ENCODE measurements at places on chromosomes 7 and 10.

GRCh38 chr7:8149222-8149621 is 112.7 kb downstream of the ICA1 start:
- DNase-seq, result no peak

- peak; percentile 53 for DNase-seq
Measured at GRCh38 chr10:78231939-78232338, 198.3 kb downstream of the RPS24 start.

DNA sequence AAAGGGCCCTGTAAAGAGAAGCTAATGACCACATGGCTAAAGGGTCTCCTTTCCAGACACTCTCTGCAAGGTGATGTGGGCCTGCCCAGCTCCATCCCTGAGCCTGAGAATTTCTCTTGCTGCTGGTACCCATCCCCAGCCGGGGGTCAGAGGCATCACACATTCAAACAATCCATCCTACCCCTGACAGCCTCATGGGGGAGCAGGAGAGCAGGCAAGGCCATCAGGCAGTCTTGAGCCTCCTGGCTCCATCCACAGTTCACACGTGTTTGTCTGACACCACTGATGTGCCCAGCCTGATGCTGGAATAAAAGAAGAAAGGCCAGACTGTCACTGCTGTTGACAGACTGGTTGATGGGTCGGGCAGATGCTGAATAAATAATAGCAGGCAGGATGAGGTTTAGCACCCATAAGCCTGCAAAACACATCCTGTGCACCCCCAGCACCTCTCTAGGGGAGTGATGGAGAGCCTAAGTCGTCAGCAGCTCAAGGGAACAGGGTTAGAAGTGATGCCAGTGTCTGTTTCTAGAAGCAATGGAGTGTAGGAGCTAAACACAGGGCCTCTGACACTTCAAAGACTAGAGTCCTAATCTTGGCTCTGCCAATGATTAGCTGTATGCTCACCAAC is 43.5 kb downstream of the TLL2 start:
- DNase-seq, result peak; percentile 24

- no peak for DNase-seq
Measured at GRCh38 chr7:50214126-50214670, 90.3 kb upstream of the IKZF1 start.

DNA sequence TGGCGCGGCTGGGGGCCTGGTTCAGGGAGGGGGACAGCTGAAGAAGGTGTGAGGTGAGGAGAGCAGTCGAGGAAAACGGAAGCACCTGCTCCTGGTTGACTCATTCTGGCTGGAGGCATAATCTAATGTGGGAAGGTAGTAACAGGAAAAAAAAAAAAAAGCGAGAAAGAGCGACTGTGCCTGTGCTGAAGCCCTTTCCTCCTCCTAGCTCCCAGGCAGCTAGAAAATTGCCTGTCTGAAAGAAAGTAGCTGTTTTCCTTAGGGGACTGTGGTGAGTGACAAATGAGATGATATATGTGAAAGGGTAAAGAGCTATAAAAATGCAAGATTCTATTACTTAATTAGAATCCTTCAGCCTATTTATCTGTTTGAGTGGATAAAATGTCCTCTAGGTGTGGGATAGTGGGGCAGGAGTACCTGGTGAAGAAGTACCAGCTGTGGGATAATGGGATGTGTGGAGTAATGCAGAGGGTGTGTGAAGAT is 4.9 kb upstream of the MEST start:
- no peak for DNase-seq

DNA sequence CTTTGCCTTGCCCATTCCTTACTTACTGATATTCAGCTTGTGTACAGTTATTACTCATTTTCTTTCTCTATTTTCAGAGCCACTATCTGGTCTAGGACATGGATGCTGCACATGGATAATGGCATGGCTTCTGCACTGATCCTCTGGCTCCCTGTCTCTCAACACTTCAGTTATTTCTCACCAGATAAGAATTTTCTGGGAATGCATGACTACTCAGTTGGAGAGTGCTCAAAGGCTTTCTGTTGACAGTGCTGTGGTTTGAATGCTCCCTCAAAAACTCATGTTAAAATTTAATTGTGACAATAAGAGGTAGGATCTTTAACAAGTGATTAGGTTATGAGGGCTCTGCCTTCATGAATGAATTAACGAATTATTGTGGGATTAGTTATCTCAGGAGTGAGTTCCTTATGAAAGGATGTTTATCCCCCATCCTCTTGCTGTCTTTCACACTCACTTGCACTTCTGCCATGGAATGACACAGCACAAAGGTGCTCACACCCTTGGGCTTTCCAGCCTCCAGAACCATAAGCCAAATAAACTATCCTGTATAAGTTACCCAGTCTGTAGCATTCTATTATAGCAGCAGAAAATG is 16.1 kb upstream of the PIK3CG start:
- DNase-seq, result peak; percentile 71

- DNase-seq, result no peak
Measured at GRCh38 chr7:43112459-43112940, at the start of gene HECW1. Gene HECW1 (plus strand): TSS chr7:43112647. CDS start chr7:43243906, 131,259 bp downstream.

DNA sequence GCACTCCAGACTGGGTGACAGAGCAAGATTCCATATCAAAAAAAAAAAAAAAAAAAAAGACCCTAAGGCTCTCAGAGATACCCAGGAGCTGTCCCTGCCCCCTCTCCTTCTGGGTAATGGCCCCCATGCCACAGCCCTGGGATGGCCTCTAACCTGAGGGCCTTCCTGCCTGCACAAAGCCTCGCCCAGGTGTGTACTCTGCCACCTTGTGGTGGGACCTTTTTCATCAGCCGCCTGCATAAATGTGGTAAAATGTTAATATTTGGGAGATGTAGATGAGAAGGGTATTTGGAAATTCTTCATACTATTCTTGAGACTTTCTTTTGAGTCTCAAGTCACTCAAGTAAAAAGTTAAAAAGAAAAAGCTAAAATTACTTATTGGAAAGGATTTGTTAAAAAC is 46.3 kb upstream of the RNF216 start:
- peak; percentile 6 for DNase-seq

DNA sequence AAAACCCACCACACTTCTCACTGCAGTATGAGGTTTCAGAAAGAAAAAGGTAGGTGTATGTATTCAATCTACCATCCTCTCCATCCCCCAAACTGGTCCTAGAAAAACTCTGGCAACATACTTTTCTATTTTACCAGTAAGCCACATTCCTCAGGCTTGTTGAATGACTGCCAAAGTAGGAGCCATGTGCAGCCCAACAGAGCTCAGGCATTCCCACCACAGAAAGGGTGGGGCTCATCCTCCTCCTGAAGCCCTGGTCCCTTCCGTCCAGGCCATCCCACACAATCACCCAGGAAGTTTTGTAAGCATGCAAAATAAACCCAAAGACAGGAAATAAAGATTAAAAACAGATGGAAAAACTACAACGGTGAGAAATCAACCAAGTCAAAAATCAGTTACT is 57.2 kb downstream of the MAD1L1 start:
- DNase-seq, result peak; percentile 99

DNA sequence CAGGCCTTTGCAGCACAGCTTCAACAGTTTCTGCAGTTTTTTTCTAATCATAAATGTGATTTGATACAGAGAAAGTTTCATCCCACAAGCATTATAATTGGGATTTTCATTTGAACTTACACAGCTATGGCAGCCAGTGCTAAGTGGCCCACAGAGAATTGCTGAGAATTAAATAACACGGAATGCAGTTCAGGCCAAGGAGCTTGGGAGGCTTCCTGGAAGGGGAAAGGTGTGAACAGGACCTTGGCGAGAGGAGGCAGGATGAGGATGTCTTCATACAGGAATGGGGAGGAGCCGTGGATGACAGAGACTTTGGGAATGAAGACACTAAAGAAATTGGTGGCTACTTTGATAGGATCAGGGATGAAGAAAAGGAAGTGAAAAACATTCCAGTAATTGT is 95.3 kb downstream of the ZNF22 start:
- no peak for DNase-seq

- DNase-seq, result peak; percentile 85
Measured at GRCh38 chr10:118241229-118242137, 100.6 kb downstream of the FAM204A start.

GRCh38 chr7:105011831-105012502 is 2.0 kb upstream of the KMT2E start:
- DNase-seq, result no peak

GRCh38 chr7:144439717-144440205 is 36.3 kb upstream of the NOBOX start:
- no peak for DNase-seq

- DNase-seq, result no peak
Measured at GRCh38 chr10:79230328-79230830, 116.9 kb upstream of the PPIF start.

DNA sequence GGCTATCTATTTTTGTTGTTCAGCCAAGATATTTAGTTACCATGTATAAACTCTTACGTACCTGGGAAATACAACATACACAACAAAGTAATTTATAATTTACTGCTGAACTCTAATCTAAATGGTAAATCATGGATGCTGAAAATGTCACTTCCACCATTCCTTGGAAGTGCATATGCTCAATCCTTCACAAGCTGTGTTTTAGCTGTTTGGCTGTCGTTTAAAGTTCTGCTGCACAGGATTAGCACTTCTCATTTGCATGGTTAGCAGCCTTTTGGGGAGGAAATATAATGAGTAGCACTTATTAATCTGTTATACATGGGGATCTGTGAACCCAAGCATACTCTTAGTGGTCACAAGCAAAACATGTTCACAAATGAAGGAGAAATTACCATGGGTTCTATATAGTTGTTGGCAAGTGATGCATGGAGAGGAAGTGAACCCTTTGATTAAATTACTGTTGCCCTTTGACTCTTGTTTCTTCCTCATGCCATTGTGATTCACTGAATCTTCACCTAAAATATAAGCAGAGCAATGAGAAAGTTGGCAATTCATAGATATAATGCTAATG is 18.5 kb downstream of the PIK3CG start:
- no peak for DNase-seq

All from fibroblast of the aortic adventitia (primary cell).